ENCODE measurements at places on chromosomes 12 and 14.
A peak's percentile ranks its signal among the peaks of the same experiment; 100 is the strongest.

GRCh38 chr12:52496054-52496453 is 3.0 kb upstream of the KRT6A start:
- no peak for DNase-seq

DNA sequence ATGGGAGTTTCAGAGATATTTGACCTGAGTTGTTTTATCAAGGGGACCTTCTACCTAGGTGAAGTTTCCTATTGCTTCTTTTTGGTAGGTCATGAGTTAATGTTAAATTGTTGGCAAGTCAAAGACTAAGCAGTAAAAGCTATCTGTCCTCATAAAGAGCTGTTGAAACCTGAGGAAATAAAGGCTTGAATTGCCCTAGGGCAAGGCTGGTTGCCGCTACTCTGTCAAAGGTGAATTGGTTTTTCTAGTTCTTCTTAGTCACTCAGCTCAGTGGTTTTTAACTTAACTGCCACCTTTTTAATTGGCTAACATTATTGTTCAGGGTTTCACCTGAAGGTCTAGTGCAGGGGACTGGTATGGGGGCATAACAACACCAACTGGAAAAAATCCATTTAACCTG is 441.6 kb upstream of the FBXO33 start:
- DNase-seq = no peak

GRCh38 chr12:51000245-51000644 is 25.9 kb downstream of the SLC11A2 start:
- DNase-seq = no peak

- peak; percentile 58 for DNase-seq
Observed at GRCh38 chr12:106903241-106903945, 52.3 kb upstream of the TMEM263 start.

DNA sequence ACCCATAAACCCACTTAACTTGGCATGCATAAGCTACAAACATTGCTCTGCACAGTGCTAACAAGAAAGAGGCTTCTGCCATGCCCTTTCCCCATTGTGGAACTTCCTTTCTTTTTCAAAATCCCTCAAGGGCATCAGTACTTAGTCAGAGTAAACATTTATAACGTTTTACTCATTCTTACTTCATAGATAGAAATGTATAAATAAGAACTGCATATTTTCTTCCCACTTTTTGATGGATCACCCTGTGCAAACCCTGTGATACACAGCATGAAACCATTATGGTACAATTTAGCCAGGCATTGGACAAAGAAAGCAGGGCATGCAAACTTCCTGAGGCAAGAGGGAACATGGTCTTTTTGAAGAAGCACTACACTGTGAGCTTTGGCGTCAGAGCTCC is 113.8 kb upstream of the FOXG1 start:
- no peak for DNase-seq

DNA sequence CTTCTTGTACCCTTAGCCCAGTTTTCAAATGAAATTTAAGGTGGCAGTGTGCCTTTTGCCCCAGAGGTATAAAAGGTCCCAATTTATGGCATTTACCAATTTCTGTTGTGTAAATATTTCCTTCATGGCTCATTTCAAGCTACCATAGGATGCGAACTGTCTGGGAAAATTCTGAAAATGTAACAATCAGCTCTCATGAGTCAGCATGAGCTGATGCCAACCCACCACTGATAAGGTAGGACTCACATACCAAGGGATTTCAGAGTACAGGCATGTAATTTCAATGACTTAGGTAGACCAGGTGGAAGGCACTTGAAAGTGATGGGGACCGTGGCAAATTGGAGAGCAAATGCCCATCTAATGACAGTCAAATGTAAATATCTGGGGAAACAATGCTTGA is 169.5 kb downstream of the TTC8 start:
- DNase-seq = no peak

DNA sequence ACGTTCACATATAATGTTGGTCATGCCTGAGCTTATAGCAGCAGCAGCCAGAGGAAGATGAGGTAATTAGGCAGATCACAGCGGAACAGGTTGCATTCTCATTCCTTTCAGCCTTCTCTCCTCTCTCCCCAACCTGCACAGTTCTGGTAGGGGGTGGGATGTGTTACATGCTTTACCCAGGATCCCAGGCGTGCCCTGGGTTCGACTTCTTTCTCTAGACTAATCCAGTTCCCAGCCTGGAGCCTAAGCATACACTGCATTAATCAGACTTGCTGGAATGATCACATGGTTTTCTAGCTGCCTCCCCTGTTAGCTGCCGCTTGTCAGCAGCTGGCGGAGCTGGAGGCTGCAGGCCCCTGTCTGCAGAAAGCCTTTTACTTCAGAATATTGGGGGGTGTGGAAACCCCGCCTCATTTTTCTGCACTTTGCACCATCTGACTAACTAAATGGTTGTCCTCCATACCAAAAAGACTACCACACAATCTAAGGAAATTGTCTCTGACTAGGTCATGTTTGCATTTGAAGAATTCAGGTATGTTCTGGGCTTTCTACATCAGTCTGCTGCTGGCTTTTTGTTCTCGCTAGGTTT is 46.0 kb upstream of the EVL start:
- DNase-seq = no peak

DNA sequence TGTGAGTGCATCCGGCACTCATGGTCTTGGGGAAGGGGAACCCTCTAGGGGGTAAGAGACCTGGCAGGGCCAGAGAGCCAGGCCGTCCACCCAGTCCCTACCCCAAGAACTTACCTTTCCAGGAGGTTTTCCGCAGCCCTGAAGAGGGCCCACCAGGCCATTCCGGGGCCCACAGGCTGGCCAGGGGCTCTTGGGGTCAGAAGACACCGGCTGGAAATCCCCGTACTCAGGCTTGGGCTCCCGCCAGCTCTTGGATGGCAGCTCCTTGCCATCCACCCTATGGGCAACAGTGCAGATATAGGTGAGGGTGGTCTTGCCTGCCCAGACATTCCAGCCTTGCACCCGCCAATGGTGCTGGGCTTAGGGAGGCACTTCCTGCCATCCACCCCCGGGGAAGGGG is 34.6 kb downstream of the NCKAP5L start:
- DNase-seq = no peak

DNA sequence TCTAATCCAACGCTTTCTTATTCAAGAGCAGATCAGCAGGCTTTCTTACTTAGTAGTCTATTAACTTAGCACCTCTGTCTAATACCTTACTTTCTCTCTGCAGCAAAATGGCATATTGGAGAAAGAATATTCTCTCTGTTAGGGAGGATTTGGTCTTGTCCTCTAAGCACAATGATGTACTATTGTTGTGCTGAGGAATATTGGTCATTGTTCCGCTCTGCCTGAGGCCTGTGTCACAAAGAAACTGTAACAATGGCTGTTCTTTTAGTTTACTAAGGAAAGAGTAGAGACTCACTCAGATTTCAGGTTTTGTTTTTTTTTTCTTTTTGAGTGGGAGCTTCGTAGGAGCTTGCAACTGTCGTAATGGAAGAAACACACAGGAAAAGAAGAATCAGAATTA is 1358.8 kb downstream of the LRFN5 start:
- DNase-seq = no peak

- DNase-seq = peak; percentile 27
Observed at GRCh38 chr12:68480526-68480925, 130.2 kb upstream of the RAP1B start.

- no peak for DNase-seq
Observed at GRCh38 chr14:59274991-59275391, 86.5 kb downstream of the DAAM1 start.

All from activated CD4-positive, alpha-beta T cell treated with anti-CD3 and anti-CD28 coated beads, Interleukin-2, Interleukin-4, amounts not matched to agents 100 ng/mL and 50 ng/mL, durations not matched to agents 16 hours and 8 hours (primary cell).